ENCODE measurements at places on chromosomes 7 and 10. TPM values are rescaled to one million over a fixed set of nuclear protein-coding genes. Genes with fewer than 3 reads are reported as not detected.

Gene ARMS2
- not detected for total RNA-seq

DNA sequence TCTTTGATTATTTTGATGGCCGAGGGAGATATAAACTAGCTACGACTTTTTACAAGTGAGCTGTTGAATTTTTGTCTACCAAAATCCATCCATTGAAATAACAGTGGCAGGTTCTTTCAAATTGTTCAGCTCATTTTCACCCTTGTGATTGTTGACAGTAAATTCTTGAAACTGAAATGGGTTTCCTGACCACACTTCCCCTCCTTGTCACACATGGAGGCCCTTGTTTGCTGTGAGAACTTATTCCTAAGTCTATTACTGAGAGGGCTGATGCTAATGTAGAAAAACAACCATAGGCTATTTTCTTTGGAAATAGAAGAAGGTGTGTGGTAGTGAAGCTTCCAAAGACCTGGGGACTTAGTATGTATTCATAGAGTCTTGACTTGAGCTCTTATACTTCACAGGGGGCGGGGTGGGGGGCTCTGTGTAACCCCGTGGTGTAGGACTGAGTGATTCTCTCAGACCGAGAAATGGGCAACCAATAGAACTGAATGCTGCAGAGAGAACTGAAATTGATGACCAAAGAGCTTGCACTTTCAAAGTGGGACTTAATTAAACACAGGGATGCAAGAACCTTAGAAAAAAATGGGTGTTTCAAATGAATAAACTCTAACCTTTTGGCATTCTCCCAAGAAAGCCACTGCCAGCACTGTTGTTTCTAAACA is 718.9 kb downstream of the CCSER2 start:
- DNase-seq = no peak

DNA sequence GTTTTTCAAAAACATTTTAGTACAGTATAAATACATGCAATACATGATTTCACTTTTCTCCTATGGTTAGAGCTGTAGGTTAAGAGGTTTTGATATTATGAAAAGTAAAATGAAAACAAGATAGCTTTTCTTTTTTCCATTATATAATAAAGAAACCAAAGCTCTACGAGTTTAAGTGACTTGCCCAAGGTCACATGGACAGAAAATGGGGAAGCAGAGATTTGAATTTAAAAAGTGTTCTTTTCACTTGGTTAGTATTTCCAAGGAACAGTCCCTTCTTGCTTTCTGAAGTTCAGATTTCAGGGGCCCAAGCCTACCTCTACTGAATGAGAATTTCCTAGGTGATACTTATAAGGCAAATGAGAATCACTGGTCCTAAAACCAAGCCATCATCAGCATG is 13.2 kb upstream of the MAP3K8 start:
- no peak for DNase-seq

DNA sequence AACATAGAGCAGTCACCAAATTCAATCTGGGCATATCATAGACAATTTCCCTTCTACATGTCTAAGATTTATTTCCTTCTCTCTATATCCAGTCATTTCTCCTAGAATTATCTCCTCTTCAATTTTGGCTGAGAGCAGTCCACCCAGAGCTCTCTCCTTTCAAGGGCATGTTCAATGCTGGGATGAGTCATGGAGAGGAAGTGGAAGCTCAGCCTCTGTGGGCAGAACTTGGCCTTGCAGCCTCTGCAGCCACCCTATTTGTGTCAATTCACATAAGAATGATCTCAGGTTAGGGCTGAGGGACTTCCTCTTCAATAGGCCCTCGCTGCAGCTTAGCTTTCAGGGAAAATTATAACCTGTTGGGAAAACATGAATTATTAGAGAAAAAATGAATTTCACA is 560.8 kb downstream of the POM121L12 start:
- no peak for DNase-seq

Data from progenitor cell of endocrine pancreas (in vitro differentiated cells).